ENCODE measurements at places on chromosomes 2 and 18. TPM values are rescaled to one million over a fixed set of nuclear protein-coding genes. Genes with fewer than 3 reads are reported as not detected.

FEV gene
- not detected for total RNA-seq

GRCh38 chr2:169759987-169760386 is 26.4 kb downstream of the KLHL23 start:
- peaks cover 3% of the 10 kb centered on the region for H3K27me3 ChIP-seq
- no peak for ATAC-seq
- H3K4me3 ChIP-seq = no peak overlapping the region
- no peaks in the 10 kb centered on the region for H3K36me3 ChIP-seq
- H3K4me1 ChIP-seq = no peaks in the 10 kb centered on the region

DNA sequence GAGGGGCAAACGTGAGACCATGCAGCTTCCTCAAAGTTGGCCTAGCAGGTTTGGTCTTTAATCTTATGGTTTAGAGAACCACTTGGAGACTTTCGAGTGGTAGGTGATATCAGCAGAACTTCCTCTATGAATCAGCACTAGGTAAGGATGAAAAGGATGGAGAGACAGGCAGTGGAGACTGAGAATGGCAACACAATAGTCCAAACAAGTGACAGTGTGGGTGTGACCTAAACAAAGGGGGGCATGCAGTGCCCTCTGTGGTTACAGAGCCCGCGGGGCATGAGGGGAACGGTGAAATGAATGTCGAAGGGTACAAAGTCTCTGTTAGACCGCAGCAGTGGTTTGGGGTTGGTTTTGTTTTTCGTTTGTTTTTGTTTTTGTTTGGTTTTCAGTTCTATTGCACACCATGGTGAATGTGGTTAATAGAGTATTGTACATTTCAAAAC is 143.9 kb downstream of the L3MBTL4 start:
- H3K27me3 ChIP-seq = no peaks in the 10 kb centered on the region
- no peaks in the 10 kb centered on the region for H3K36me3 ChIP-seq
- ATAC-seq = no peak

TEKT4 gene
- total RNA-seq = not detected

ABCB11 gene
- not detected for total RNA-seq

C2orf92 gene
- total RNA-seq = 12.0 TPM

GRCh38 chr2:102848366-102848839 is 86.6 kb downstream of the TMEM182 start:
- no peak for ATAC-seq
- no peak overlapping the region for H3K27ac ChIP-seq
- no peak overlapping the region for H3K4me3 ChIP-seq
- H3K4me1 ChIP-seq = no peaks in the 10 kb centered on the region
- H3K27me3 ChIP-seq = peaks cover 12% of the 10 kb centered on the region

LYPD6 gene
- not detected for total RNA-seq

- H3K27ac ChIP-seq = no peak overlapping the region
- H3K4me3 ChIP-seq = no peak overlapping the region
- no peaks in the 10 kb centered on the region for H3K27me3 ChIP-seq
- no peak for ATAC-seq
- H3K36me3 ChIP-seq = no peaks in the 10 kb centered on the region
Observed at GRCh38 chr2:69817729-69818501, 11.5 kb upstream of the GMCL1 start.

DNA sequence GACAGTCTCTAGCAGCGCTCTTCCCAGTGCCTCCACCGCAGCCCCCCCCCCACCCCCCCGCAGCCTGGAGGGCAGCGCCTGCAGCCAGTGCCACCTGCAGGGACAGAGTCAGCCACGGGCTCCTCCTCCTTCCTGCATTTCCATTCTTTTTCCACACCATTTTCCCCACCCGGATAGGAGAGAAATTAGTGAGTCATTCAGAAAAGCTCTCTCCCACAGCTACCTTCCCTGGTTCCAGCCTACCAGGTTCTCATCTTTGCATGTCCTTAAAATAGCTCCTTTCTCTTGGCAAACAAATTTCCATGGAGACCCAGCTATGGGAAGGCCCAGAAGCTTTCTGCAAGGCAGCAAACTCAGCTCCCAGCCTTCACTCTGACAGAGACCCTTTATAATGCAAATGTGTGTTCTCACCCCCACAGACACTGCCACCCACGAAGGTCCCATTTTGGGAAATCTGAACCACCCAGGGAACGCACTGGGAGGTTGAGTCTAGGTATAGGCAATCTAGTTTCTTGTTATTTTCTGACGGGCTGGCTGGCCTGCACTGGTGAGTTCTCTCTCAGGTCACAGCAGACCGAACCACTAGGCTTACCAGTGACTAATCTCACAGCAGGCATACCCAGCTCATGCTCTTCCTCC is 41.8 kb upstream of the ATG16L1 start:
- no peak overlapping the region for H3K4me3 ChIP-seq
- peaks cover 21% of the 10 kb centered on the region for H3K36me3 ChIP-seq
- ATAC-seq = peak; percentile 52
- H3K27me3 ChIP-seq = no peaks in the 10 kb centered on the region
- peaks cover 10% of the 10 kb centered on the region for H3K4me1 ChIP-seq

ABCG8 gene
- total RNA-seq = not detected

DNA sequence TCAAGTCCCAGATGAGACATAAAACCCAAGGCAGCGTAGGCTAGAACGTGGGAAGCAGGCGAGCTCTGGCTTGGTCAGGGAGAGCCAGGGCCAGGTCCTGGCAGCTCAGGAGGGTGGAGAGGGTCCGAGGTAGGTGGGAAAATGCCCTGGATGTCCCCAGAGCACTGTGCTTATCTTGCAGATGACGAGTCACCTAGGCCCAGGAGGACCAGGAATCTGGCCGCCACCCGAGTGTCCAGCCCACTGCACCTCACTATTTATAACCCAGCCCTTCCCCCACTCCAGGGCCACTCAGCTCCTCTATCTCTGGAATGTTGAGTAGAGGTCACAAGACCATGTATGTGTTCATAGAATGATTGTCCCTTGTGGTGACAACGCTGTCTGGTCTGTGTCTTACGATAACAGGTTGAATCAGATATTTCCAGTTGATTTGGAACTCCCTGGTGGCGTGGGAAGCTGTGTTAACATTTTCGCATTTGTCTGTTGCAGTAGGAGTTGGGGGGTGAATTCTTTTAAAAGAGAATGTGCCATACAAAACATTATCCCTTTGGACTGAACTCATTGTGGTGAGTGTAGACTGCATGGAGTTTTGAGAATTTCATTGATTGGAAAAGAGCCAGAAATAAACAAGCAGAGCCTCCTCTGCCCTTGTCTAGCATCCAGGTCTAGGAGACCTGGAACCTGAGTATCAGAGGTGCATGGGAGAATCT is 47.5 kb downstream of the EMILIN2 start:
- no peaks in the 10 kb centered on the region for H3K27me3 ChIP-seq
- ATAC-seq = no peak
- peaks cover 48% of the 10 kb centered on the region for H3K4me1 ChIP-seq
- no peaks in the 10 kb centered on the region for H3K36me3 ChIP-seq
- H3K27ac ChIP-seq = peak overlapping the region; percentile 1

DNA sequence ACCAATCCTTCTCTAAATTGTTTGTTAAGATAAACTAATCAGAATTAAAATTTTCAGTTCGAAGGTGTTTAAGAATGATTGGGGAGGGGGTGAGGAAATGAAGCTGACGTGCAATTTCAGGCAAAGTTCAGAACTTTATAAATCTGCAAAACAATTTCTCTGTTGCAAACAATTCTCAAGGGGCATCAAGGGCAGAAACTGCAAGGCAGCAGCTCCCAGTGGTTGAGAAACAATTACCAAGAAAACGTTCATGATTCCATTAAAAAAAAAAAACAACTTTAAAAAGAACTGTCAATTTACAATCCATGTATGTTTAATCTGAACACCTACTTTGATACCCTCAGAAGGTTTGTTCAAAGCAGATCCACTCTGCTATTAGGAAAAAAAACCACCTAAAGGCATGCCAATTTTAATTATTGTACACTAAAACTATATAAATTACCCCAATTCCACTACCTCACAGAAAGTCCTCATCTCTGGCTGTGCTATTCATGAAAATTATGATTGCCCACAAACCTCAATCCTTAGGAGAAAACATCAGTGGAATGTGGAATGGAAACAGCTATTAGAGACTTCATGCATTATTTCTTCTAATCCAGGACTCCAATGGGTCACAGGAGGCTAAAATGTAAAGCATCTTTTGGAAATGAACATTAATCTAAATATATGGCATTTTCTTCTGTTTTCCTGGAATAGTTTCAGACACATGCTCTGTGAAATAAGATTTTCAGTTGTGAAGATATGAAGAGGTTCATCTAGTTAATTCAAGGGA is 119.9 kb upstream of the ACVR1C start:
- peaks cover 64% of the 10 kb centered on the region for H3K36me3 ChIP-seq
- no peak for ATAC-seq
- no peaks in the 10 kb centered on the region for H3K27me3 ChIP-seq
- no peaks in the 10 kb centered on the region for H3K4me1 ChIP-seq
- no peak overlapping the region for H3K4me3 ChIP-seq

DNA sequence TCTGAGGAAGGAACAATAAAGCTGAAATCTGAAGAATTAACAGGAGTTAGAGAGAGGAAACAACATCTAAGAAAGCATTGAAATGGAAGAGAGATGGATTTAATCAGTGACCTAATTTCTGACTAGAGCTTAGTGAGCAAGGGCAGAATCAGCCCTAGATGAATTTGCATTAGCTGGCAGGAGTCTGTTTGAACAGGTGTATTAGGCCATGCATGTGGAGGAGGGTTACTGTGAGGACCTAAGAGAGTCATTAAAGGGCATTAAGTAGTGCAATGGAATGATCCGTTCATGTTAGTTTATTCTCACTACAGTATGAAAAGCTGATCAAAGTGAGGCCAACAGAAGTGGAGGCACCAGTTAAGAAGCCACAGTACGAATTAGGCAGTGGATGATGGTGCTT is 285.3 kb downstream of the GRB14 start:
- no peaks in the 10 kb centered on the region for H3K4me1 ChIP-seq
- H3K27me3 ChIP-seq = no peaks in the 10 kb centered on the region
- H3K27ac ChIP-seq = no peak overlapping the region
- no peak overlapping the region for H3K4me3 ChIP-seq
- H3K36me3 ChIP-seq = no peaks in the 10 kb centered on the region
